8988T (cell line): ENCODE measurements at places on chromosomes 12 and 14.

GRCh38 chr14:93331002-93331727, 1.7 kb downstream of the BTBD7 start:
- DNase-seq, result no peak

DNA sequence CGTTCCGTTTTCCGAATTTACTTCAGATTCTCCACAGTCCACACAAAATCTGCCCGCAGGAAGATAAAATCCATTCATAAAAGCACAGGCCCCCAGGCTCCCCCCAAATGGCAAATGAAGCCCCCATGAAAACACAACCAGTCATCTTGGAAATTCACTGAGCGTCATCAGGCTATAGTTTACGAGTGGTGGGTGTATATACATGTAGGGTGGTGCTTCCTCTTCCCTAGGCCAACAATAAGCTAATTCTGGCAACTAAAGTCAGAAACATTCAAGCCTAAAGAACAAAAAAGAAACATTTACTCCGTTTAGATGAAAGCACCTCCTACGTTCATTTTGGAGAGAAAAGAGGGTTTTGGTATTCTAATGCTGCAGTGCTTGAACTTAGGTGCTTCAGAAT, 5.8 kb downstream of the GPR68 start:
- no peak for DNase-seq

GRCh38 chr14:77955816-77956484, 156.0 kb downstream of the ADCK1 start:
- DNase-seq, result no peak

- no peak for DNase-seq
These were observed 94.1 kb downstream of the PHLDA1 start for GRCh38 chr12:75937486-75937885.

DNA sequence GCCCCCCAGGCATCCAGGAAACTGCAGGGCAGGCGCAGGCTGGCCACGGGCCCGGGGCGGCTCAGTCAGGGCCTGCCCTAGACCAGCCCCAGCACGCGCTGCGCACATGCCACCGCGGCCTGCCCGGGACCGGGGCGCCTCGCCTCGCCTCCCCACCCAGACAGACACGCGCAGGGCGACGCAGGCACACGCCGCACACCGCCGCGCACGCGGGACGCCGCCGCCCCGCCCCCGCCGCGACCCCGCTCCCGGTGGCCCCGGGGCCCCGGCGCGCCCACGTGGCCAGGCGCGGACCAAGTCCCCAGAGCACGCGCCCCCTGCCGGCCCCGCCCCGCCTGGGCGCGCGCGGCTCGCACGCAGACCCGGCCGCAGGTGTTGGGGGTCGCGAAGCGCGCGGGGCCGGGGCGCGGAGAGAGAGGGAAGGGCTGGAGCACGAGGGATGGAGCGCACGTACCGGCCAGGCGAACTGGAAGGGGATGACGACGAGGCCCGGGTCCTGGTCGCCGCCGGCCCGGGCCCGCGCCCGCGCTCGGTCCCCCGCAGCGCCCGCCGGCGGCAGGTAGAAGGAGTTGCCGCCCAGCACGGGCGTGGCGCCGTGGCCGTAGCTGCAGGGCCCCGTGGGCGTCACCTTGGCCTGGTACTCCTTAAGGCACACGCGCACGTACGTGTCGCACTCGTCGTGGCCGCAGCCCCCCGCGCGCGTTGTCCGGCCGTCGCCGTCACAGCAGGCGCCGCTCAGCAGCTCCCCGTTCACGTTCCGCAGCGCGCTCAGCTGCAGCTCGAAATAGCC, 1.1 kb downstream of the JAG2 start:
- DNase-seq, result no peak

- no peak for DNase-seq
These were observed 428.7 kb downstream of the RERGL start for GRCh38 chr12:17661250-17661649.

DNA sequence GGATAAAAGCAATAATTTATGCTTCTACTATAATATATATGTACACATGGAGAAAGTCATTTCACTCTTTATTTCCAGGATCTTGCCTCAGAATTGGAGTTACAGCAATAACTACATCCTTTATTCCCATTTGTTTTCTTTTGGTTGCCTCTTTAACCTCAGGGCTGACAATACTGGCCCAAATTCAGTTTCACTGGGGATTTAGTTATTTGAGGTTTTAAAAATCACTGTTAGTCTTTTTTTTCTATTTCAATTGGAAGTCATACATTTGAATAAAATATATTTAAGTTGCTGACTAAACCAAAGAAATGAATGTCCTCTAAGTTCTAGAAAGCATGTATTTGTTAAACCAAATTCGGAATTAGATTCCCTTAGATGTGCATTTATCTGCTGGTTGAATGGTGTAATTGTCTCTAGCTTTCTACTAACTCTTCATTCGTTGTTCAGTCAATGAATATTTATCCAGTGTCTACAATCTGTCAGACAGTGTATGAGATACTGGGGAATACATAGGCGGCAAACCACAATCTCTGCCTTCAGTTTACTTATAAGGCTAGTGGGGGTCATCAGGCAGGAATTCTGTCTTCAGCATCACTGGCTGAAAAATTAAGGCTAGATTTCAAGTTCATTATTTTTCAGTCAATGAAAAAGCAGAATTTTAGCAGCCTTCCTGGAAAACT, 190.8 kb upstream of the ARHGAP5 start:
- no peak for DNase-seq

- no peak for DNase-seq
These were observed 285 bp downstream of the MVK start for GRCh38 chr12:109573914-109574244.

DNA sequence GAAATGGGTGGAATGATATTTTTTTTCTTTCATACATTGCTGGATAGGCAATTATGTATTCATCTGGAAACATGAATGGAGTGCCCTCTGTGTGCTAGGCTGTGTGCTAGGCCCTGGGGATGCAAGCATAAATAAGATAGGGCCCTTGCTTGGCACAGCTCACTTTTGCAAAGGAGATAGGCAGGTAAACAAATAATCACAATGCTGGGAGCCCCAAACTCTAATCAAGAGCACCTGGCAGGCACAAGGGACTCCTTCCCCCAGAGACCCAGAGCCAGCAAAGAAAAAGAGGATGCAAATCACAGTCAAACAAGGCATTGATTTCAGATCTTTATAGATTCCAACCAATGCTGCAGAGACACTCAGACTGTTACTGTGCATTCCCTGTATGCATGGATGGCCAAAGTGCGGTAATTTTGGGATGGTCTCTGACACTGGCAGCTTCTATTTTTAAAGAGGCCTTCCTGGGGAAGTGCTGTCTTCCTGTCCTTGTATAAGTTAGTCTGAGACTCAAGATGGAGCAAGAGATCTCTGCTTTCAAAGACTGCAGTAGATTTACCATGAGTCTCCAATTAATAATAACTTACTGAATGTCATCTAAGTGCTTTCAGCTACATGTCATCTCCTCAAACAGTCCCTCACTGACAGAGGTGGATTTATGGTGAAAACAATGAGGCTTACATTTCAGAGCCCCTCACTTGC, 45.1 kb upstream of the CPM start:
- no peak for DNase-seq

DNA sequence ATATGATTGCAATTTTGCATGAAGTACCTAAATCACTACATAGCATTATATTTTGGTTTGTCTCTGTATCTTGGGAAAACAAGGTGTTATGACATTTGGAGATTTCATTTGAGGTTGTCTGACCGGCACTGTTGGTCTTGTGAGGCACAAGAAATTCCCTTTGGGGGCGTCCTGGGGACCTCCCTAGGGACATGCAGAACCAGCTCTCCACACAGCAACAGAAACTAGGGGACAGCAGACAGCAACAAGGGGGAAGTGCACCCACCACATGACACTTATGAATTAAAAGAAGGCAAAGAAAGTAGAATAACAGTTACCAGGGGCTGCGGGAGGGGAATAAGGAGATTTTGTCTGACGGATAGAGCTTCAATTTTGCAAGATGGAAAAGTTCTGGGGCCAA, 14.4 kb downstream of the DDX54 start:
- DNase-seq, result no peak

DNA sequence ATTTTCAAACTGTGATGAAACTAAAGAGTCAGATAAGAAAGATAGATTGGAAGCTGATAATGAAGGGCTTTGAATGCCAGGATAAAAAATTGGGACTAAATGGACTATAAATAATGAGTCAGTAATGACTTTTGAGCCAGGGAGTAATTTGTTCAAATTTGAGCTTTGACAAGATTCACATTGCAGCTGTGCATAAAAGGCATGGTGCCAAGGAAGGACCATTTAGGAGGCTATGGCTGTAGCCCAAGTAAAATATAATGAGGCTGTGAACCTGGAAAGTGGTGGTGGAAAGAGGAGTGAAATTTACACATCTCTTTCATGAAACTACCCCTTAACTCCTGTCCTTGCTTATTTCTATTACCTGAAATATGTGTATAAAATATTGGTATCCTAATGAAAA, 218.5 kb downstream of the SLC6A15 start:
- DNase-seq, result no peak

DNA sequence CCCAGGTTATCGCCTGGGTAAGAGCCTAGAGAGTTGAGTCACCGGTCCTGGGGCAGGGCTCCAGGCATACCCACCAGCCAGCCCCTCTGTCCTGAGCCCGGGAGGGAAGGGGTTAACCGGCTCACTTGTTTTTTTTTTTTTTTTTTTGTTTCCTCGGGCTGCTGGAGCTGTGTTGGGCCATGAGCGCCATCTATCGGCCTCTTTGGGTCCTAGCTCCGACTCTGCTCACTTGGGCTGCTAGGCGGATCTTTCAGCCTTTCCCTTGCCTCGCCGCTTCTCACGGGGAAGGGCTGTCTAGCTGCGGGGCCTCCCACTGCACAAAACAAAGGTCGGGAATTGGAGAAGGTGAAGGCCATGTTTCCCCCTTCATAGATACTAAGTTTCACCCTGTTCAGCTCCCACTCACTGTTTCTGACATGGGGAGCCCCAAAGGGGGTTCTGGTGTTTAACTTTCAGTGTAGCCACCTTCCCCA, 2.8 kb upstream of the SMUG1 start:
- DNase-seq, result peak; percentile 77

DNA sequence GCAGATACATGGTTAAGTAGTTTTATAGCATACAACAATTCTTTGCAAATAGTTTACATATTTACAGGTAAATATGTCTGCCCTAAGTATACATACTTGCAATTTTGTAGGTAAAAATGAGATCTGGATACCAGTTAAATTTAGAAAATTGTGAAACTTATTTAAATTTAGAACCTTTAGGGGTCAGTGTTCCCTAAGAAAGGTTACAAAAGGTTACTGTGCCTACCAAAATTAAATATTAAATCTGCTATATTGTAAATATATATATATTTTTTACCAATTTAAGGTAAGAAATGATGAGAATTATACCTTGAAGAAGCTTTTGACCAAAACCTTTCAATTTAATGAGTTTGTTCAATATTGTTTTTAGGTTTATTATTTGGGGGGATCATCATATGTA, 54.0 kb downstream of the MIPOL1 start:
- no peak for DNase-seq

DNA sequence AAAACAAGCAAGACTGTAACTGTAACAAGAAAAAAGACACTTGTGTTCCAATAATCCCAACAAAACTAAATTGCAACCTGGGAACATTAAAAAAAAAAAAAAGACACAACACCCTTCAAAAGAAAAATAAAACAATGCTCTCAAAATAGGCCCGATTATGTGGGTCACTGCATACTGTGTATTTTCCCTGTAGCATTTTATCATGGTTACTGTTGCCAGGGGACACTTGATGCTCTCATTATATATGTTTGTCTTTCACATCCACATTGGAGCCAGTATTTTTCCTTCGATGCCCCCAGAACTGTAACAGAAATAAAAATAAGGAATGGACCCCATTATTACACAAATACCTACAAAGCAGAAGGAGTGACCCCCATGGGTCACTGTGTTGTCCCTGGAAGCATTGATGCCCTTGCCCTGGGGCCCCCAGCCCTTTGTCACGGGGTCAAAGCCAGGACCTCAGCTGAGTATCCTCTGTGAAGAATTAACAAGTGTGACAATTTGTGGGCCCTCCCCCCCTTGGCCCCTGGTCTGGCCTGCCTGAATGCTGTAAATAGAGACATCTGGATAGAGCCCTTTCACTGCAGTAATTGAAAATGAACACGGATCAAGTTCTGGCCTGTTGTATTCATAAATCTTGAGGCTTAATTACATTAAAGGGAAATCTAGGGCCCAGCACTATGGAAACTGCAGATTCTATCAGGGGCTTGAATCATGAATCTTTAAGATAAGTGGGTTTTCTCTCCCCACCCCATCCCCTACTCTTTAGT, 72.8 kb downstream of the C12orf42 start:
- DNase-seq, result no peak

DNA sequence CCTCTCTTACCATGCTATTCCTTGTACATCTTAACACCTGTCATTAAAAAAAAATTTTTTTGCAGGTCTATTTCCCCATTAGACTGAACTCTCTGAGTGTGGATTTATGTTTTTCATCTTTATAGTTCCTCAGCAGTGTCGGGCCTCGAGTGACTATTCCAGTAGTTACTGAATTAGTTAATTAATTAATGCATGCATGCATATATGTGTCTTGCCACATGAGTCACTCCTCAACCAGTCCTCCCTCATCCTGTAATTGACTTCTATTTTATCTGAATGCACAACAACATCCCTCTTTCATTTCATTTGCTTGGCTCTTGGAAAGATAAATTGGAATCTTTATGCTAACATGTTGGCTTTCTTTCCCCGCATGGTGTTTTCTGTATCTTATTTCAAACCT, 35.6 kb downstream of the ERG28 start:
- DNase-seq, result no peak

- DNase-seq, result no peak
These were observed 272.4 kb downstream of the DPF3 start for GRCh38 chr14:72621387-72622065.

GRCh38 chr14:88668448-88669116, 105.7 kb downstream of the ZC3H14 start:
- no peak for DNase-seq

- DNase-seq, result no peak
These were observed 42.5 kb downstream of the PRKAB1 start for GRCh38 chr12:119710374-119710964.

- DNase-seq, result no peak
These were observed 11.8 kb upstream of the EDDM3A start for GRCh38 chr14:20733684-20734429.

GRCh38 chr14:67228325-67228984, 12.8 kb upstream of the PALS1 start:
- no peak for DNase-seq

GRCh38 chr14:70908935-70909641, 1.8 kb downstream of the PCNX1 start:
- no peak for DNase-seq

GRCh38 chr12:18951218-18951617, 178.3 kb upstream of the PLEKHA5 start:
- DNase-seq, result no peak

DNA sequence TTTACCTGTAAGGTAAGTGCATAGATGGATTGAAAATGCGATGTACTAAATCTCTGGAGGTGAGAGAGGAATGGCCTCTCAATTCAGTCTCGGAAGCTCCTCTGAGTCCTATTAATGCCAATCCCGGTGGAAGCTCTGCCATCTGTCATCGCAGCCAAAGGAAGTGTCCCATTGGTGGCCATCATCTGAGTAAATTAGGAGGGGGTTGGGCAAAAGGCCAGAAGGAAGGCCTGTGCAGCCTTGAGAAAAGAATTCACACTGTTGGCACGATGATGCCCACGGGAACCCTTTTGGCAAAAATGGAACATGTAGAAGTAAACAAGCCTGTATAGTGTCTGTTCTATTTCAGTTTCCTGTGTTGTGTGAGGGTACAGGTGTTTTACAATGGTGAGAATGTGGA, 494.8 kb downstream of the NELL2 start:
- no peak for DNase-seq

- no peak for DNase-seq
These were observed 355.6 kb downstream of the DAD1 start for GRCh38 chr14:22233377-22233776.

GRCh38 chr12:115794659-115795081, 482.8 kb downstream of the MED13L start:
- DNase-seq, result no peak

GRCh38 chr14:98785578-98785977, 486.4 kb downstream of the BCL11B start:
- DNase-seq, result no peak
